Stimulated activated CD4-positive, alpha-beta T cell treated with anti-CD3 and anti-CD28 coated beads, TNF-alpha, amount 100 ng/mL, for 1 hour (primary cell): ENCODE measurements at places on chromosomes 1 and 21.

DNA sequence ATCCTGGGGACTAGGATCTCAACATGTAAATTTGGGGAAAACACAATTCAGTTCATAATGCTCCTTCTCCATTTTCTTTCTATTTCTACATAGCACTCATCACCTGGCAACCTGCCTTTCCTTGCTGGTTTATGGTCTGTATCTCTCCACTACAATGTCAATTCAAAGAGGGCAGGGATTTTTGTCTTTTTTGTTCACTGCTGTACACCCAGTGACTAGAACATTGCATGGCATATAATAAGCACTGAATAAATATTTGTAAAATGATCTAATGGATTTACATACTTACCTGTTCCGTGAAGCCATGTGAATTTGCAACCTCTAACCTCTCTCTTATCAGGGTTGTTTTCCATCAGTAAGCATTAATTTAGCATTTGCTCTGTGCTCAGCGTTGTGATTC, 27.4 kb upstream of the TBX15 start:
- no peak for DNase-seq

GRCh38 chr1:116507631-116508030, 63.2 kb downstream of the CD58 start:
- DNase-seq, result no peak

GRCh38 chr1:210299501-210299900, 29.2 kb upstream of the HHAT start:
- DNase-seq, result no peak

- DNase-seq, result no peak
Measured at GRCh38 chr1:115668579-115668978, 26.8 kb downstream of the VANGL1 start.

DNA sequence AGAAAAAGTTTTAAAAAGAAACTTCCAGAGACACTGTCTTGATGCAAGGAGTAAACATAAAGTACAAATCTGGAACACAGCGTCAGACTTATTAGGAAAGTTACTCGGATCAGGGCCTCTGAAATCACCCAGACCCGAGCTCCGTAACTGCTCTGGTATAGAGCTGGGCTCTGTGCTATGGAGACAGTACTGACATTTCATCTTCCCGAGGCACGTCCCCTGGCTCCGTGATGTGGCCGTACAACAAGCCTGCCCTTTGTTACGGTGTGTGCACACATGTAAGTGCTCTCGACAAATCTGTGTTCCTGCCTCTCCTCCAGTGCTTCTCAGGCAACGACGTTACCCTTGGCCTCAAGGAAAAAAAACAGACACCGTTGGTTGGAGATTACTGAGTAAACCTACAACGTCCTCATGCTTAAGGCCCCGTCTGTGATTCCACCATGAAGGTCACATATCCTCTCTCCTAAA, 107.0 kb upstream of the IRF2BP2 start:
- DNase-seq, result no peak

GRCh38 chr1:81912383-81912782, 111.6 kb downstream of the ADGRL2 start:
- DNase-seq, result no peak

DNA sequence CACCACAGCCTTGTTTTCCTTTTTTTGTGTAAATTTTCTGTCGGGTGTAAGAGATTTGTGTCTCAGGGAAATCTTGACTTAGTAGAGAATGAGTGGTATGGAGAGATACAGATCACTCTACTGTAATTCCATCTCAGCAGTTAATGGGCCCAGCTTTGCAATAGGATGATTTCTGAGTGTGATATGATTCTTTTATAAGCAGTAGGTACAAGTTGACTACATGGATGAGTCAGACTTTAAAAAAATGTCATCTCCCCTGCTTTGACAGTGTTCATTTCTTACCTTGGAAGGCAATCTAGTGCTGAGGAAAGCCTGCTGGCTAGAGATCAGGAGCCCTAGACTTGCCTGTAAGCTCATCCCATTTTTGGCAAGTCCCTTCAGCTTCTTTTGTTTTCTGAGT, 261.9 kb downstream of the RYR2 start:
- no peak for DNase-seq
